Kidney (tissue), 22 donors: ENCODE measurements at places on chromosomes 12 and 14. TPM values are rescaled to one million over a fixed set of nuclear protein-coding genes. Genes with fewer than 3 reads are reported as not detected.

- peak; percentile 39 for DNase-seq
- H3K4me3 ChIP-seq: peak overlapping the region; percentile 59
- no peak overlapping the region for H3K27ac ChIP-seq
- no peaks in the 10 kb centered on the region for H3K27me3 ChIP-seq
- H3K4me1 ChIP-seq: no peaks in the 10 kb centered on the region
Measured at GRCh38 chr14:21537090-21537424, 10.9 kb upstream of the SALL2 start.

The STRN3 gene
- 52.9 TPM for total RNA-seq

DNA sequence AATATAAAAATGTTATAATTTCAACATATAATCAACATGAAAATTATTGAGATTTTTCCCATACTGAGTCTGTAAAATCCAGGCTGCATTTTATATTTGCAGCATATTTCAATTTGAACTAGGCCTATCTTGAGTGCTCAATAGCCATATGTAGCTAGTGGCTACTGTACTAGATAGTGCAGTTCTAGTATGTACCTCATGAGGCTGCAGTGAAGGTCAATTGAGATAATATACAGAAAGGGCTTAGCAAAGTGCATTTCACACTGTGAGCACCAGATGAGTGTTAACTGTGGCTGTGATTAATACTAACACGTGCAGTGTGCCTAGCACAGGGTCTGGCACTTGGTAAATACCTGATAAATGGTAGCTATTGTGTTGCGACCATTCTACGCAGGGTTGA is 5.4 kb upstream of the SLC22A17 start:
- H3K4me3 ChIP-seq: no peak overlapping the region
- H3K36me3 ChIP-seq: no peaks in the 10 kb centered on the region
- DNase-seq: no peak
- peaks cover 2% of the 10 kb centered on the region for H3K4me1 ChIP-seq
- H3K27ac ChIP-seq: no peak overlapping the region

The SERPINA12 gene
- total RNA-seq: not detected

DNA sequence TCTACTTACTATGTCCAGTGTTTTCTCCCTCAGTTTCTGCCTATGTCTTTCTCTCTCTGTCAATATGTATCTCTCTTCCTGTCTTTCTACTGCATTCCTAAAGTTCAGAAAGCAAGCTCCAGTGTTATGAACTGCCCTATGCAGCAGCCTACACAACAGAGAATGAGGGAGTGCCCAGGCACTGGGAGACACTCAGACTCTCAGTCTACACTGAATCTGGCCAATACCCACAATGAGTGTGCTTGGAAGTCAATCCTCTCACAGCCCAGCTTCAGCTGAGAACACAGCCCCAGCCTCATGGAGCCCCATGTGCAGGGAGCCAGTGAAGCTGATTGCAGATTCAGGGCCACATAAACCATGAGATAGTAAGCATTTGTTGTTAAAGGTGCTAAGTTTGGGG is 128.7 kb downstream of the ALG10 start:
- H3K36me3 ChIP-seq: no peaks in the 10 kb centered on the region
- H3K4me3 ChIP-seq: no peak overlapping the region
- no peaks in the 10 kb centered on the region for H3K4me1 ChIP-seq
- no peak for DNase-seq
- H3K27ac ChIP-seq: no peak overlapping the region

The KRT6C gene
- not detected for total RNA-seq

DNA sequence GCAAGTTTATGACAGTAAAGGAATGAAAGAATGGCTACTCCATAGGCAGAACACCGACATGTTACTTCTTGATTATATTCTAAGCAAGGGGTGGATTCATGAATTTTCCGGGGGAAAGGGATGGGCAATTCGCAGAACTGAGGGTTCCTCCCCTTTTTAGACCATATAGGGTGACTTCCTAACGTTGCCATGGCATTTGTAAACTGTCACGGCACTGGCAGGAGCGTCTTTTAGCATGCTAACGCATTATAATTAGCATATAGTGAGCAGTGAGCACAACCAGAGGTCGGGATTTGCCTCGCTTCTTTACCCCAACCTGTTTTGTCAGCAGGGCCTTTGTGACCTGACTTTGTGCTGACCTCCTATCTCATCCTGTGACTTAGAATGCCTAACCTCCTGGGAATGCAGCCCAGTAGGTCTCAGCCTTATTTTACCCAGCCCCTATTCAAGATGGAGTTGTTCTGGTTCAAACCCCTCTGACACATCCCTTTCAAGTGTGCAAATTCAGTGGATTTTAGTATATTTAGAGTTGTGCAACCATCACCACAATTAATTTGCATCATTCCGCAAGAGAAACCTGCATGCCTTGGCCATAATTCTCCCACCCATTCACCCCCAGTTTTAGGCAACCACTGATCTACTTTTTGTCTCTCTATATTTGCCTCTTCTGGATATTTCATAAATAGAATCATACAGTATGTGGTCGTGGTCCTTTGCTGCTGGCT is 27.4 kb downstream of the PALS1 start:
- peak; percentile 31 for DNase-seq
- H3K27me3 ChIP-seq: no peaks in the 10 kb centered on the region
- H3K4me1 ChIP-seq: peaks cover 17% of the 10 kb centered on the region
- no peaks in the 10 kb centered on the region for H3K36me3 ChIP-seq

- no peaks in the 10 kb centered on the region for H3K4me1 ChIP-seq
- H3K27me3 ChIP-seq: no peaks in the 10 kb centered on the region
- H3K27ac ChIP-seq: no peak overlapping the region
- DNase-seq: no peak
Measured at GRCh38 chr14:102906616-102907302, 15.7 kb upstream of the AMN start.

DNA sequence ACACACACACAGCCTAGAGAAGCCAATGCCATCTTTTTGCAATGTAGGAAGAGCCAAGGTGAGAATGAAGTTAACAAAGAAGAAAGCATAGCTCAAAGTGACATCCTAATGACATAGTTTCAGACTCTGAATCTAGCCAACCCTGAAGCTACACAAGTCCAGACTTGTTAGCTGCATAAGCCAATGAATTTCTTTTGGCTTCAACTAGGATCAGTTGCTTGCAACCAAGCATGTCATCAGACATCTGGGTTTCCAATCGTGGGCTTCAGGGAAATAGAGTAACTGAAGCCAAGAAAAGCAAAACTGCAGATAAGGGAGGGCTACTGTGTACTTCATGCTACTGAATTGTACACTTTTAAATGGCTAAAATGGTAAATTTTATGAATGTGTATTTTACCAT is 4.4 kb upstream of the GPHN start:
- no peak overlapping the region for H3K27ac ChIP-seq
- H3K4me3 ChIP-seq: no peak overlapping the region
- H3K27me3 ChIP-seq: no peaks in the 10 kb centered on the region
- no peak for DNase-seq
- H3K4me1 ChIP-seq: no peaks in the 10 kb centered on the region

GRCh38 chr12:15227004-15227679 is 5.9 kb upstream of the RERG start:
- no peaks in the 10 kb centered on the region for H3K27me3 ChIP-seq
- H3K36me3 ChIP-seq: no peaks in the 10 kb centered on the region
- H3K4me1 ChIP-seq: no peaks in the 10 kb centered on the region

DNA sequence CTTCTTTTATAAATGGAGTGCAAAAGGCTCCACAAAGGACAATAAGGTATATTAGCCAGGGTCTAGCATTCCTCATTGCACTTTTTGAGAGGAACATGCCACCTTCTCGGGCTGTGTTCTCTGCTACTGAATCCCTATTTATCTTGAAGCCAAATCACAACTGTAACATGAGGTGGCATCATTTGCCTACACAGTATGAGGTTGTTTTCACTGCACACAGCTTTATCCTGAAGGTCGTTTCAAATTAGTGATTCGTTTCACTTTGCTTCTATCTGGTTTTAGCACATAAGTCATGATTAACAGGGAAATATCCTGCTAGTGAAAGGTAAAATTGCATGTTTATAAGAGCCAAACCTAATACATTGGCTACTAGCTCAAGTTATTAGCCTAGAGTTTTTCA is 153.8 kb downstream of the SLC35F4 start:
- no peak overlapping the region for H3K4me3 ChIP-seq
- DNase-seq: no peak
- no peaks in the 10 kb centered on the region for H3K4me1 ChIP-seq
- no peak overlapping the region for H3K27ac ChIP-seq

- H3K36me3 ChIP-seq: no peaks in the 10 kb centered on the region
- H3K27ac ChIP-seq: no peak overlapping the region
- H3K27me3 ChIP-seq: no peaks in the 10 kb centered on the region
- no peak overlapping the region for H3K4me3 ChIP-seq
Measured at GRCh38 chr14:74954232-74954946, 1.0 kb downstream of the PGF start.

The CFAP251 gene
- 10.8 TPM for total RNA-seq

DNA sequence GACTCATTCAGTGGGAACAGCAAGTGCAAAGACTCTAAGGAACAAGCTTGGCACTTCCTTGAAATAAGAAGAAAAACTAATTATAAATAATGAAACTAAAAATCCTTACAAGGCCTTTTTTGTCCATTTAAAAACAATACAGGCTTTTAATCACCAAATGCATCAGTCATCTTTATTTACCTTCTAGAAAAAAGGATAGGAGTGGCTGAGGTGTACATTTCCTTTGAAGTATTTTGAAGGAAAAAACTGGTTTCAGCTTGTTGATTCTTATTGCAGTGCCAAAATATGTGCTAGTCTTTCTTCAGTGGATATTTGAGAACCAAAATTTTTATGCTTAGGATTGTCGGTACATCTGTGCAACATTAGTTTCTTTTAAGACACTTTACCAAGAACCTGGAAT is 29.8 kb downstream of the MED21 start:
- DNase-seq: no peak
- no peak overlapping the region for H3K27ac ChIP-seq
- no peaks in the 10 kb centered on the region for H3K4me1 ChIP-seq

GRCh38 chr14:90522571-90523191 is 125.9 kb downstream of the CALM1 start:
- no peak overlapping the region for H3K4me3 ChIP-seq
- H3K4me1 ChIP-seq: no peaks in the 10 kb centered on the region
- peak; percentile 82 for DNase-seq
- no peaks in the 10 kb centered on the region for H3K27me3 ChIP-seq
- no peaks in the 10 kb centered on the region for H3K36me3 ChIP-seq
- no peak overlapping the region for H3K27ac ChIP-seq

The GPR162 gene
- 5.0 TPM for total RNA-seq

GRCh38 chr14:66746316-66747006 is 238.5 kb downstream of the GPHN start:
- H3K27ac ChIP-seq: no peak overlapping the region
- H3K36me3 ChIP-seq: no peaks in the 10 kb centered on the region
- no peak overlapping the region for H3K4me3 ChIP-seq
- no peaks in the 10 kb centered on the region for H3K27me3 ChIP-seq
- DNase-seq: peak; percentile 25

GRCh38 chr12:114735680-114736374 is 51.9 kb upstream of the TBX3 start:
- H3K4me3 ChIP-seq: no peak overlapping the region
- no peak overlapping the region for H3K27ac ChIP-seq
- H3K4me1 ChIP-seq: no peaks in the 10 kb centered on the region
- H3K27me3 ChIP-seq: peaks cover 12% of the 10 kb centered on the region
- H3K36me3 ChIP-seq: no peaks in the 10 kb centered on the region

- no peaks in the 10 kb centered on the region for H3K4me1 ChIP-seq
- no peak for DNase-seq
- H3K27ac ChIP-seq: no peak overlapping the region
- peaks cover 31% of the 10 kb centered on the region for H3K27me3 ChIP-seq
- H3K4me3 ChIP-seq: peak overlapping the region; percentile 32
- H3K36me3 ChIP-seq: no peaks in the 10 kb centered on the region
Measured at GRCh38 chr14:69571449-69572029, 3.1 kb downstream of the CCDC177 start.

- no peaks in the 10 kb centered on the region for H3K4me1 ChIP-seq
- no peak overlapping the region for H3K4me3 ChIP-seq
- H3K36me3 ChIP-seq: no peaks in the 10 kb centered on the region
- no peak overlapping the region for H3K27ac ChIP-seq
- no peaks in the 10 kb centered on the region for H3K27me3 ChIP-seq
Measured at GRCh38 chr12:98449584-98449983, 65.8 kb upstream of the TMPO start.

The TEX52 gene
- not detected for total RNA-seq

The PUS7L gene
- total RNA-seq: 14.5 TPM

- DNase-seq: peak; percentile 24
- no peak overlapping the region for H3K4me3 ChIP-seq
- no peaks in the 10 kb centered on the region for H3K27me3 ChIP-seq
- H3K36me3 ChIP-seq: no peaks in the 10 kb centered on the region
- no peak overlapping the region for H3K27ac ChIP-seq
- no peaks in the 10 kb centered on the region for H3K4me1 ChIP-seq
Measured at GRCh38 chr12:94909663-94910062, 93.8 kb downstream of the NDUFA12 start.

The CLEC4E gene
- total RNA-seq: 4.3 TPM

GRCh38 chr12:132124766-132125425 is 19.2 kb downstream of the DDX51 start:
- no peak overlapping the region for H3K27ac ChIP-seq
- H3K36me3 ChIP-seq: peaks cover 36% of the 10 kb centered on the region
- H3K4me1 ChIP-seq: no peaks in the 10 kb centered on the region

DNA sequence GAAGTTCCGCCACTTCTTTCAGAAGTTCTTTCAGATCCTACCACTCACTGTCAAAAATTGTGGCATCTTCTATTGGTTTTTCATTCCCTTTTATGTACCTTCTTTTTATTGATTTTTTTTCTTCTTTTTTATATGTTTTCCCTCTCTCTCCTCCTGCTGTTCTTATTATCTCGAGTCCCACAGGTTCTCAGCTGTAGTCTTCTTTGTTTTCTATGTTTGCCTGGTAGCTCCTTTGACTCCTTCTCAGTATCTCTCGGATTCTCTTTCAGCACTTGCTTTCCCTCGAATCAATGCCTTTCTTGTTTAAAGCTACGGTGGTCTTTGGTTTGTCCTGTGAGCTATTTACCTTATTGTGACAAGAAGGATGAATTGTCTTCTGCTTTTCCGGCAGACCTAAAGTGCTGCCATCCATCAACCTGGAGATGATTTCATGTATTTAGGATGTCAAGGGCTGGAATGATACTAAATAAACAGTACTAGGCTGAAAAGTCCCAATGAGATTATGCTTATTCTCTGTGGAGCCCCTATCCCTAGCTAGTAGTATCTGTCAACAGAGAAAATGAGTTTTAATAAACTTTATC is 541.7 kb downstream of the NOVA1 start:
- H3K27ac ChIP-seq: no peak overlapping the region
- H3K4me1 ChIP-seq: no peaks in the 10 kb centered on the region
- H3K36me3 ChIP-seq: no peaks in the 10 kb centered on the region
- H3K4me3 ChIP-seq: no peak overlapping the region

DNA sequence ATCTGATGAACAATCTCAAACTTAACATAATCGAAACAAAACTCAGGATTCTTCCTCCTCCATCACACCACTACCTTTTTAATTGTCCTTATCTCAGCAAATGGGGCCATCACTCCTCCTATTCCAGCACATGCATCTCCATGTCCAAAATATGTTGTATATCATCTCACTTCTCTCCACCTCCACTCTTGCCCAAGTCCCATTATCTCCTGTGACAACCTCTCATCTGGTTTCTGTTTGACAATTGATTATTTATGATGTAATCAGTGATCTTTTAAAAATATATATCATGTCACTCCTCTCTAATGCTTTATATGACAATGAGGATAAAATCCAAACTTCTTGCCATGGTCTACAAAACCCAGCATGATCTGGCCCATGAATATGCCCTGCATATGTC is 200.8 kb upstream of the HMGA2 start:
- H3K4me3 ChIP-seq: no peak overlapping the region
- no peaks in the 10 kb centered on the region for H3K27me3 ChIP-seq
- no peaks in the 10 kb centered on the region for H3K36me3 ChIP-seq
- H3K27ac ChIP-seq: no peak overlapping the region
- no peak for DNase-seq

- peak overlapping the region; percentile 99 for H3K27ac ChIP-seq
- DNase-seq: peak; percentile 87
- peak overlapping the region; percentile 44 for H3K4me3 ChIP-seq
- no peaks in the 10 kb centered on the region for H3K36me3 ChIP-seq
- H3K4me1 ChIP-seq: peaks cover 64% of the 10 kb centered on the region
Measured at GRCh38 chr12:53048033-53048779, 1.7 kb upstream of the TNS2 start.
